CD4-positive, alpha-beta T cell treated with Interleukin-17A for 4 hours (primary cell): ENCODE measurements at places on chromosomes 2 and 18.

DNA sequence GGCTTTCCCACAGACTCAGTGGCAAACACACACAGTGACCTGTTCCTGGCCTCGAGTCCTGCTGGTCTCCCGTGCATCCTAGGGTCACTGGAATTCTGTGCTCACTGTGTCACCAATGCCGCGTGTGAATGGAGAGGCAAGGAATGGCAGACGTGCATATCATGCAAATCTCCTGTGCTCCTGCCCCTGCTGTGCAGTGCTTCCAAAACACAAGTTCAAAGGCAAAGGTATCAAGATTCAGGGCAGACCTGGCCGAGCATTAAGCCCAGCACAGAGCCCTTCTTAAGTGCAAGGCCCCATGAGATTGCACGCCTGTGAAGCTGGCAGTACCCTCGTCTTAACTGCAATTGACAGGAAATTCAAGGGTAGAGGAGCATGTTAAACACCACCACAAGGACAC, 129.1 kb downstream of the NDUFA10 start:
- no peak for DNase-seq

DNA sequence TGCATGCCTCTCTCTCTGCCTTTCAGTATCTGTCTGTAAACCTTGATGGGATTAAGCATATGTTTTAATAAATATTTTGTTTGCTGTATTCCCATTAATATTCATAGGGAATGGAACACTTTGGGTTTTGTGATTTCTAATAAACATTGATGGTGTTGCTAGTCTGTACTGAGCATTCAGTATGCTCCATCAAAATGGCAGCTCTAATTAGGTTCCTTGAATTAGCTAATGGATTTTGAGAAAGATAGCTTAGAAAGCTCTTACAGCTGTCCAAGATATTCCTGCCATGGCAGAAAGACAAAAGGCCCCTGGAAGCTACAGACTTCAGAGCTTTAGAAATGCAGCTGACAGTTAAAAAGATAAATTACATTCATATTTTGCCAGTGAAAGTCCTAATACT, 199.2 kb upstream of the NRP2 start:
- DNase-seq, result no peak

GRCh38 chr2:12155303-12156051, 409.0 kb downstream of the LPIN1 start:
- no peak for DNase-seq

GRCh38 chr2:5946225-5947115, 254.3 kb downstream of the SOX11 start:
- DNase-seq, result no peak

DNA sequence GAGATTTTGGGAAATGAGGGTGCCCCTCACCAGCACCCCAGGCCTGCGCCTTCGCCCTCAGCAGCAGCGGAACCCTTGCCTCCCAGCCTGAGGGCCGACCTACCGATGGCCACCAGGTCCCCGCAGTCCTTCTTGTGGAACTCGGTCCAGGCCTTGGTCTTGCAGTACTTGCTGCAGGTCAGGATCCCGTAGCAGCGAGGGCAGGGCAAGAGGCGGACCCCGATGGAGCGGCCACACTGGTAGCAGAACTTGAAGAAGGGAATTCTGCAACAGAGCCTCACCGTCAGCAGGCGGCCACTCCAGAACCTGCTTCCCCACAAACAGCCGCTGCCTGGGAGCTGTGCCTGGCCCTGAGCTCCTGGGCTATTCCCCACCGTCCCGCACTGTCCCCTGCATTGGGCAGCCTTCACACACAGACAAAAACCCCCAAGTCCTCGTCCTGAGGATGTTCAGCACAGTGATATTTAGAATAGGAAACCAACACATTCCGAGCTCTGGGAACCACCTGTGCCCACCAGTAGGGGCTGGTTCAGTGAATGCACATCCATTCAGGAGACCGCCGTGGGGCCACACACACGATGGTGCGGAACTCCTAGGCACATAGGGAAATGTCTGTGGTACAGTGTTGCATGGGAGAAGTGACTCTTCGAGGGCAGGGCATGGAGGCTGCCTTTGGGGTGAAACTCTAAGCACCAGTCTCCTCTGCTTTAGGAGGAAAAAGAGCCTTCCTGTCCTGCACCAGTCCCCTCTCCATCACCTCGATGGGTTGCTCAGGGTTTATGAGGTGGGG, 45.6 kb downstream of the GPC1 start:
- DNase-seq, result no peak

DNA sequence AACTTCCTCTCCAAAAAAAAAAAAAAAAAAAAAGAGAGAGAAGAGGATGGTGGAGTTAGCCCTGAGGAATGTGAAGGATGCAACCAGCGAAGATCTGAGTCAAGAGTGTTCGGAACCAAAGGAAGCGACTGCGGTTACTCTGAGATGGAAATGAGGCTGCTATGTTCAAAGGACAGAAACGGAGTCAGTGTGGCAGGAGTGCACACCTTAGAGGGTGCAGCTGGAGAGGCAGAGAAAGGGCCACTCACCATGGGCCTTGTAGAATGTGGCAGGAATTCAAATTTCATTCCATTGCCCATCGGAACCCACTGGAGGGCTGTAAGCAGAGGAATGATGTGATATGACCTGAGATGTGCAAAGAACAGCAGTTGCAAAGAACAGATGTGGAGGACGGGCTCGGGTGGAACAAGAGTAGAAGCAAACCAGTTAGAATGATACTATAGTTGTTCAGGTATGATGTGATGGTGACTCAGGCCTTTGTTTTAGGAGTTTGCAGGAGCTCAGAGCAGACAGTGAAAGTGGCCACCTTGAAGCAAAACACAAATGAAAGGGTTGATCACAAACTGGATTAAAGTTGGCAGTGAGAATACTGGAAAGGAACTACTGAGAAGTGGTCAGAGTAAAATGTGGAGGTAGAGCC, 22.6 kb downstream of the ITGA6 start:
- peak; percentile 27 for DNase-seq

GRCh38 chr2:198375083-198375410, 570.7 kb downstream of the PLCL1 start:
- DNase-seq, result no peak

DNA sequence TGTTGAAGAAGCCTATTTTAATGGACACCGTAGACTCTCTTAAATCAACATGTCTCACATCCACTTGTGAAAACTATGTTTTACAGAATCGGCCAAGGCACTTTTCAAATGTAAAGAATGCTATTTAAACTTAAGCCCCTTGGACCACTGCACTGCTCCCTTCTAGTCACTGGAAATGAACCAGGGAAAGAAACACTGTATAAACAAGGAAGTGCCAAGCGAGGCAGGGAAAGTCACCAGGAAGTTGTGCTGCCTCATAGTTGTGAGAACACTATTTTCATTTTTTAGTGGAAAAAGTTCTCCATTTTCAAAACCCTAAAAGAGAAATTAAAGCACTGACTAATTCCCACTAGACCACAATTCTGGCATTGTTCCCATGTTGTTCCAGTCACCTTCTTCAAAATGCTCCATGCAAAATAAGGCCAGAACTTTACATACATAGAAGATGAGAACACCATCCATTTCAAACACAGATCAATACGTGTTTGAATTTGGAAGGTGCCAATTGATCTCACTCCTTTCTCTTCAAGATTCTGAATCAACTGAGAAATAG, 13.5 kb downstream of the CCDC141 start:
- no peak for DNase-seq

DNA sequence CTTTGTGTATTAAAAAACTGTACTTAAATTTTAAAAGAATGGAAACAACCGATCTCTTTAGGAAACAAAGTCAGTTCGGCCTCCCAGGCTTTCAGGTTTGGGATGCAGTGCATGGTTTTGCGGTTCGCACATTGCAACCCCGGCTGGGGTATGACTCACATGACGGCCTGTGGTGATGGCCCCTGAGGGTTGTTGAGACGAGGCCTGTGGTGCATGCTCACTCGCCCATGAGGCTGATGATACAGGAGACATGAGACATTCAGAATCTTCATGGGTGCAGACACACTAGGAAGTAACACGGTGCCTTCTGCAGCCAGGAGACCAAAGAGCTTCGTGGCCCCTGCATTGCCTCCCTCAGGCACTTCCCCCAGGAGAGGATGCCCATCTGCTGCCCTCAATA, 724.6 kb upstream of the SALL3 start:
- no peak for DNase-seq

DNA sequence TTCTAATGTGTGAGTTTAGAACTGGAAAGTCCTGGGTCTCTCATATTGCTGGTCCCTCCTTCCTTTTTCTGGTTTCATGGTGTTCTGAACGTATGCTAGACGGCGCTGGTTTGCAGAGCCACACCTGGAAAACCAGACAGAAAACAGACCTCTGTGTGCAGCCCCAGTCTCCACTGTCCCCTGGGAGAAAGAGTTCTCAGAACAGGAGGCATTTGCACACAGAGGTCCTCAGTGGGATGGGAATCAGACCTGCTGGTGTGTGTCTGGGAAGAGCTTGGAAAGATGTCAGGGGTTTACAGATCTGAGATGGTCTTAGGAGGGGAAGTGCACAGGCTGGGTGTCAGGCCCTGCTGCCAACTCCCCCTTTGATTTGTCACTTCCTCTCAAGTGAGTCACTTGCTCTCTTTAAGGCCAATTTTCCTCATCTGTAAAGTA, 14.9 kb upstream of the MBP start:
- DNase-seq, result peak; percentile 58

GRCh38 chr2:32960647-32961403, 14.1 kb downstream of the LTBP1 start:
- no peak for DNase-seq

DNA sequence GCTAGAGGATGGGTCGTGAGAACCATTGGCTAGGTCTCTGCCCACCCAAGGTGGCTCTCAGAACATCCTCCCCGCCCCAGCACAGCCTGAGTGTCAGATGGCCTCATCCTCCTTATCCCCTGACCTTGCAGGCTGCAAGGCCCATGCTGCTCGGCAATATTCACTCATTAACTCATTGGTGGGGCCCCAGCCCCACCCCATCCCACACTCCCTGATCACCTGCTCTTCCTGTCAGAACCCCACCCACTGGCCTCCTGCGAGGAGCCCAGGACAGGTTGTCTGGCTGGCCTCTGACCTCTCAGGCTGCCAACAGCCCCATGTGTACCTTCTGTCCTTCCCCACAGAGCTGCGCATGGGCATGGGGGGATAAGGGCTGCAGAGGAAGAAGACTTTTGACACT, 5.3 kb downstream of the ADCY3 start:
- no peak for DNase-seq

- no peak for DNase-seq
Measured at GRCh38 chr18:31244771-31245394, 73.1 kb upstream of the DSG1 start.

- peak; percentile 72 for DNase-seq
Measured at GRCh38 chr18:74493689-74494088, 2.5 kb upstream of the CNDP2 start.

DNA sequence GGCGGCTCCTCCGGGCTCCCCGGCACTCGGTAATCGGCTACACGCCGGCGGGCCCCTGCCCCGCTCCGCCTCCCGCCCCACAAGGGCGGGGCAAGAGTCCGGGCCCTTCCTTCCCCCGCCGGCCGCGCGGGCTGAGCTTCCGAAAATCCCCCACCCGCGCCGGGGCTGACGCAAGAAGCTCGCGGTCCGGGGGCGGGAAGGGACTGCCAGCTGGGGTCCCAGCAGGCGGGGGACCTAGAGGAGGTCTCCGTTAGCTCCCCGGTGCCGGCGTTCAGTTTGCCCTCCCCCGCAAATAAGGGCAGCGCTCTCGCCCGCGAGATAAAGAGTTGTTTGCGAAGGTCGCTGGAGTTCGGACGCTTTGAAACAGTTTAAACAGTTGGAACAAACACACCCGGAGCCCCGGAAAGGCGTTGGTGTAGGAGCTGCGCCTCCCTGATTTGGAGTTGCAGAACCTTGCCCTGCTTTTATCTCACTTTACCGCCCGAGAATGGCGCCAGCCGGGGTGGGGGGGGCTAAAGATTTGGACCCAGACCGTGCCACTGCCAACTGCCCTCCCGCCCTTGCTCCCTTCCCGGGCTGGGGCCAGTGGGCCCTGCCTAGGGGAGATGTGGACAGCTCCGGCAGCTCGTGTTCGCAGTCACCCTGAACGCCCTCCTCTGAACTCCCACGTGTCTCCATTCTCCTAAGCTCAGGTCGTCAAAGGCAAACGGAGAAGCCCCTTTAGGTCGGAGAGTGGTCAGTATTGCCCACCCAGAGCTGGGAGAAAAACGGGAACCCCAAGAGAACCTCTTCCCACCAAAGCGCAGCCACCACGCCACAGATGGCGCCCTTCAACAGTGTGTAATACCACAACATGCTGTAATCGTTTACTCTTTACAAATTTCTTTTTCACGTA, at the start of gene NFE2L2:
Gene NFE2L2, minus strand, starts transcription at position 35 of the 895 bp plus-strand sequence. CDS start 151 bp downstream, outside the sequence.
- DNase-seq, result peak; percentile 93

GRCh38 chr2:47039489-47039870, 115.6 kb downstream of the STPG4 start:
- no peak for DNase-seq

DNA sequence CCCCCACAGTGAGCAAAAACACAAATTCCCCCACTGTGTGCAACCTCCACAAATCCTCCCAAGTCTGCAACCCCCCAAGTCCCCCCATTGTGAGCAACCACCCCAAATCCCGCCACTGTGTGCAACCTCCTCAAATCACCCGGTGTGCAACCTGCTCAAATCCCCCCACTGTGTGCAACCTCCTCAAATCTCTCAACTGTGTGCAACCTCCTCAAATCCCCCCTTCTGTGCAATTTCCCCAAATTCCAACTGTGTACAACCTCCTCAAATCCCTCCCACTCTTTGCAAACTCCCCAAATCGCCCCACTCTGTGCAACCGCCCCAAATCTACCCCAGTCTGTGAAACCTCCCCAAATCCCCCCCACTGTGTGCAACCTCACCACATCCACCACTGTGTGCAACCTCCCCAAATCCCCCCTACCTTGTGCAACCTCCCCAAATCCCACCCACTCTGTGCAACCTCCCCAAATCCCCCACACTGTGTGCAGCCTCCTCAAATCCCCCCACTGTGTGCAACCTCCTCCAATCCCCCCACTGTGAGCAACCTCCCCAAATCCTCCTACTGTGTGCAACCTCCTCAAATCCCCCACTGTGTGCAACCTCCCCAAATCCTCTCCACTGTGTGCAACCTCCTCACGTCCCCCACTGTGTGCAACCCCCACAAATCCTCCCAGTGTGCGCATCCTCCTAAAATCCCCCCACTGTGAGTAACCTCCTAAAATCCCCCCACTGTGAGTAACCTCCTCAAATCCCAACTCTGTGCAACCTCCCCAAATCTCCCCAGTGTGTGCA, 115.2 kb downstream of the TPO start:
- no peak for DNase-seq

- no peak for DNase-seq
Measured at GRCh38 chr2:159265171-159265576, 21.3 kb downstream of the WDSUB1 start.

DNA sequence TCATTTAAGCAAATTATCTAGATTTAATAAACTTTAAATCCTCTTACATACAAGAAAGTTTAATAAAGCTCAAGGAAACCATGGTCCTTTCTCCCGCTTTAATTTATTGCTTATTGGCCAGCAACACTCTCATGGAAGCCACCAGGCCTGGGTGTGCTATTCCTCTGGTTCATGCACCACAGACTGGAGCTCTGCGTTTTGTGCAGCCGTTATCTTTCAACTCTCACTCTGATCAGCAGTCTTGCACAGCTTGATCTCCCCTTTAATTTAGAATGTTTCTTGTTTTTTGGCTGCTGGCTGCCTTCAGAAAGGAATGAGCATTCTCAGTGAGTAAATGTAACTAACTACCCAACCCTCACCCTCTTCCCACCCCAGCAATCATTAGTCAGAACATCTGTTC, 318.7 kb downstream of the MEIS1 start:
- DNase-seq, result no peak

- no peak for DNase-seq
Measured at GRCh38 chr18:79381811-79382311, 13.9 kb upstream of the NFATC1 start.

GRCh38 chr2:218876562-218877219, 4.0 kb upstream of the WNT10A start:
- DNase-seq, result peak; percentile 80

- DNase-seq, result no peak
Measured at GRCh38 chr2:124668161-124668560, 643.1 kb downstream of the CNTNAP5 start.

- no peak for DNase-seq
Measured at GRCh38 chr18:58579561-58580047, 49.3 kb downstream of the ALPK2 start.
